Cardiac ventricle fibroblast (primary cell): ENCODE measurements at places on chromosomes 6 and 20. TPM values are rescaled to one million over a fixed set of nuclear protein-coding genes. Genes with fewer than 3 reads are reported as not detected.

ADGRF4 gene
- total RNA-seq: 0.94 and 1.1 TPM in 2 replicates

GPR6 gene
- total RNA-seq: not detected in 2 replicates

LTA gene
- total RNA-seq: not detected in 2 replicates

EBF4 gene
- total RNA-seq: 0.49 and 0.69 TPM in 2 replicates

CALHM4 gene
- total RNA-seq: not detected in 2 replicates

ATP5F1E gene
- total RNA-seq: 18.9 TPM in 2 replicates

TNFRSF21 gene
- total RNA-seq: 118 and 121 TPM in 2 replicates

OLIG3 gene
- not detected in 2 replicates for total RNA-seq

SIRPB1 gene
- 1.5 and 1.7 TPM in 2 replicates for total RNA-seq

EDN3 gene
- total RNA-seq: not detected in 2 replicates

HLA-G gene
- not detected in 2 replicates for total RNA-seq

C6orf132 gene
- 0.54 and 0.94 TPM in 2 replicates for total RNA-seq

OR10C1 gene
- total RNA-seq: not detected in 2 replicates

ACSS1 gene
- 24.8 and 29.9 TPM in 2 replicates for total RNA-seq

CLIC5 gene
- total RNA-seq: 0.25 TPM in 1 of 2 replicates, not detected in the other

WFDC12 gene
- not detected in 2 replicates for total RNA-seq

KCTD20 gene
- total RNA-seq: 36.6 and 37.1 TPM in 2 replicates

TRPC4AP gene
- 81.1 and 81.9 TPM in 2 replicates for total RNA-seq

TCP11 gene
- 0.39 TPM in 1 of 2 replicates, not detected in the other for total RNA-seq

RIPPLY2 gene
- not detected in 2 replicates for total RNA-seq

ENPP3 gene
- total RNA-seq: not detected in 2 replicates

EFCAB8 gene
- not detected in 2 replicates for total RNA-seq

KCNK16 gene
- total RNA-seq: not detected in 2 replicates

UNC5CL gene
- total RNA-seq: not detected in 2 replicates

BPIFB1 gene
- 0.50 TPM in 1 of 2 replicates, not detected in the other for total RNA-seq

RIMS1 gene
- total RNA-seq: not detected in 2 replicates

TFAP2A gene
- total RNA-seq: 0.56 TPM in 1 of 2 replicates, not detected in the other

WFDC13 gene
- not detected in 2 replicates for total RNA-seq

TTLL9 gene
- total RNA-seq: not detected in 2 replicates

PI16 gene
- total RNA-seq: 0.12 TPM in 1 of 2 replicates, not detected in the other

BCLAF1 gene
- 63.8 and 84.1 TPM in 2 replicates for total RNA-seq

SLC13A3 gene
- 2.5 and 3.4 TPM in 2 replicates for total RNA-seq

VSX1 gene
- not detected in 2 replicates for total RNA-seq

F13A1 gene
- total RNA-seq: not detected in 2 replicates

SIRPD gene
- total RNA-seq: not detected in 2 replicates
